Left hindlimb (tissue), 1 donor: ENCODE measurements at places on chromosomes 11 and 22.
A peak's percentile ranks its signal among the peaks of the same experiment; 100 is the strongest.

- no peak for DNase-seq
Measured at GRCh38 chr11:67605231-67606011, 1.3 kb upstream of the NDUFV1 start.

GRCh38 chr11:73680687-73681086 is 34.3 kb downstream of the PLEKHB1 start:
- no peak for DNase-seq

DNA sequence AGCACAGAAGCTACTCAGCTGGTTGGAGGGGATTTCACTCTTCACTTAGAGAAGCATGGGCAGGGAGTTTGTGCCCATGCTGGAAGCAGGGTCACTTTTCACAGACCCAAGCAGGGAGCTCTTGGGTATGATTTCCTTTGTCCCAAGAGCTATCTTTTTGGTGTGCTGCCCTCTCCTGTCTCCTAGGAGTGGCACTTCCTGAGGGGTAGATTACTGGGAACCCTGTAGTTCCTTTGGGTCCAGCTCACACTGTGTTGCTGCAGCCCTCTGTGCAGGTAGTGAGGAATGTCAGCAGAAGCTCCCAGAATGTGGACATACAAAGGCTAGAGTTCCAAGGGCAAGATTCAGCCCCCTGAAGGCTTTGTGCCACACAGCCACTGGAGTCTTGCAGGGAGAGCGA is 537.1 kb upstream of the ANO3 start:
- DNase-seq = no peak

- no peak for DNase-seq
Measured at GRCh38 chr11:27902981-27903624, 202.8 kb upstream of the BDNF start.

- DNase-seq = no peak
Measured at GRCh38 chr22:37681001-37681424, 5.1 kb upstream of the NOL12 start.

DNA sequence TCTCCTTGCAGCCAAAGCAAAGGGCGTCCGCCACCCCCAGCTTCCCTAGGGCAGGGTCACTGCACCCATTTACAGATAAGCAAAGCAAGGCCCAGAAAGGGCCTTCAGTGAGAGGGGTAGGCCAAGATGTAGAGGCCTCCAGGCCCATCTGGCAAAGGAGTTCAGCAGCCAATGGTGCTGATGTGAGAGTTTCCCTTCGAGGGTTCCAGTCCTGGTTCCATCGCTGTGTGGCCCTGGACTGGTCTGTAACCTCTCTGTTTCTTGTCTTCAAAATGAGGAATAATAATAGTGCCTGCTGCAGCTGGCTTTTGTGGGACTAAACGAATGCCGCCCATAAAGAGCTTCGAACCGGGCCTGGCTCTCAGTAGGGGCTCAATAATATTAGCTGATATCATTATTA is 4.0 kb downstream of the ELFN2 start:
- DNase-seq = no peak

DNA sequence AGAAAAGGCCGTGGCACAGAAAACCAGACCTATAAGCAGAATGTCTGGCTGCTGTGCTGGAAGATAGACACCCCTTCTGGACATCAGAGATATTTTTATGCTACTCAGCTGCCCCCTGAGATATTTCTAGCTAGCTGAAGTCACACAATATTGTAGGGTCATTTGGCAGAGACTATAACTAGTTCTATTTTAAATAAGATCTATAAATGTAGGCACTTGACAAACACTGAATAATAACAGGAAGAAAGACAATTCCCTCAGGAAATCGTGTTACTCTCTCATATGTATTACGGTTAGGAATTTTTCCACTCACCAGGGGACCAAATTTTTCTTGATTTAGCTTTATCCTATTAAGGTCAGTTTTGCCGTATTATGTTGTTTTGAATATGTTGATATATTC is 845.4 kb downstream of the OPCML start:
- DNase-seq = no peak

DNA sequence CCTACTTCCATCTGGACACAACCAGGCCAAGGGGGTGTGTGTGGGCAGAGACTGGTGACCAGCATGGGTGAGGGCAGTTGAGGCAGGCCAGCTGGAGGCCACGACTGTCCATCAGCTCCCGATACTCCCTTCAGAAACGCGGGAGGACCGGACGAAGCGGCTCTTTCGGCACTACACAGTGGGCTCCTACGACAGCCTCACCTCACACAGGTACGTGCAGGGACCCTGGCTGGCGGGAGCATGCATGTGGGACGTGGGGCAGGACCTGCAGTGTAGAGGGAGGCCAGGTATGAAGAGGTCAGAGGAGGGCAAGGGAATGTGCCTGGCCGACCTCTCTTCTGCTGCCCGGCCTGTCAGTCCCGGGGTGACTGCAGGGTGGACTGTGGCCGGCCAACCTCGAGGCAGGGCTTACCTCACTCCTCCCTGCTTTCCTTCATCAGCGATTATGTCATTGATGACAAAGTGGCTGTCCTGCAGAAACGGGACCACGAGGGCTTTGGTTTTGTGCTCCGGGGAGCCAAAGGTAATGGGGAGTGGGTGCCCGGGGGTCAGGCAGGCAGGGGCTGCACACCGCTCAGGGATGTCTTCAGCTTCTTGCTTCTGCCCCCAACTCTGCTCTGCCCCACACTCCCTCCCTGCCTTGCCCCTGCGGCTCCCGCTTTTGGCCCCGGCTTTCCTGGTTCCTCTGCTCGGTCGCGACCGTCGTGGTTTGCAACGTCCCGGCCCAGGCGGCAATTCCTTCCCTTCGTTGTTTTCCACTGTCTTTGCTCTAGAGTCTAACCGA is 31.3 kb downstream of the SHANK3 start:
- DNase-seq = peak; percentile 21

DNA sequence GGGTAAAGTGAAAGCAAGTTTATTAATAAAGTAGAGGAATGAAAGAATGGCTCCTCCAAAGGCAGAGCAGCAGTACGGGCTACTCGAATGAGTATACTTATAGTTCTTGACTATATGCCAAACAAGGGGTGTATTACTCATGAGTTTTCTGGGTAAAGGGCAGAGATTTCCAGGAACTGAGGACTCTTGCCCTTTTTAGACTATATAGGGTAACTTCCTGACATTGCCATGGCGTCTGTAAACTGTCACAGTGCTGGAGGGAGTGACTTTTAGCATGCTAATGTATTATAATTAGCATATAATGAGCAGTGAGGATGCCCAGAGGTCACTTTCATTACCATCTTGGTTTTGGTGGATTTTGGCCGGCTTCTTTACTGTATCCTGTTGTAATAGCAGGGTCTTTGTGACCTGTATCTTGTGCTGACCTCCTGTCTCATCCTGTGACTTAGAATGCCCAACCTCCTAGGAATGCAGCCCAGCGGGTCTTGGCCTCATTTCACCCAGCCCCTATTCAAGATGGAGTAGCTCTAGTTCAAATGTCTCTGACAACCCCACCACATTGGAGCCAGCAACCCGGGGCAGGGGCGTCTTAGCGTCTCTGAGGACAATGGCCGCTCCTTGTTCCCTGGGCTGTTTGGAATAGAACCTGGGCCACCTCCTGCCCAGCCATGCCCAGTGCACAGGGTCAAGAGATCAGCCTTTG is 34.9 kb upstream of the CD82 start:
- DNase-seq = no peak

DNA sequence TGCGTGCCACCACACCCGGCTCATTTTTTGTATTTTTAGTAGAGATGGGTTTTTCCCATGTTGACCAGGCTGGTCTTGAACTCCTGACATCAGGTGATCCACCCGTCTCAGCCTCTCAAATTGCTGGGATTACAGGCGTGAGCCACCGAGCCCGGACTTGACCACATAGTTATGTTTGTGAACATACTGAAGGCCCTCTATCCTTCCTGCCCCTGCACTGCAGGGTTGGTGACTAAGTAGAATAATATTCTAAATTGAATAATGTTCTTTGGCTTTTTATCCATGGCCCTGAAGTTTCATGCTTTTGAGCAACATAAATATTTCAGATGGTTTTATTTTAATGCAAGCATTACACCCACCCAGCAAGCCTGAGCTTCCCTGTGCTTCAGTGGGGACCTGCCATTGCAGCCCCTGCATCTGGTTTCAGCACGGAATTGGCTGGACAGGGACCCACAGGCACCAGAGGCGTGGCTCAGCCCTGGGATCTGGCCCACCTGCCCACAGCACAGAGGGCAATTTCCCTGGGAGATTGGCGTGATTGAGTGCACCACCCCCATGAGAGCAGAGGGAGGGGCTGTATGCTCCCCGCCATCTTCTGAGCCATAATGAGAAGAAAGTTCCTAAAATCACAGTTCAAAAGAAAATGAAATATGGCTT is 460.5 kb downstream of the BRD1 start:
- no peak for DNase-seq

DNA sequence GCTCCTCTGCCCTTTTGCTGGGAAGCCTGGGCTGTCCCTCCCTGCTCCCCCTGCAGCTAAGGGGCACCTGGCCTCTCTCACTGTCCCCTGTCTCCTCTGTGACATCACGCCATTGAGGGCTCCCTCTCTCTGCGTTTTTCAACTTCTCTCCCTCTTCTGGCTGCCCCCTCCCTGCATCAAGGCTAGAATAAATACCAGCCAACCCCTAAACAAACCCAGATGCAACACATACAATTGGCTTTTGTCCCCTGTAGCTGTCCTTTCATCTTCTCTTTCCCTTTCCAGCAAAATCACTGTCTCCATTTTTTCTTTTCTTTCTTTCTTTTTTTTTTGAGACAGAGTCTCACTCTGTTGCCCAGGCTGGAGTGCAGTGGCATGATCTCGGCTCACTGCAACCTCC is 3.3 kb upstream of the MIEF1 start:
- DNase-seq = no peak

GRCh38 chr11:14417186-14417585 is 58.2 kb upstream of the RRAS2 start:
- no peak for DNase-seq

GRCh38 chr11:66696146-66696545 is 18.5 kb upstream of the RBM4B start:
- no peak for DNase-seq

GRCh38 chr11:66800720-66801428 is 42.4 kb upstream of the RCE1 start:
- DNase-seq = no peak

DNA sequence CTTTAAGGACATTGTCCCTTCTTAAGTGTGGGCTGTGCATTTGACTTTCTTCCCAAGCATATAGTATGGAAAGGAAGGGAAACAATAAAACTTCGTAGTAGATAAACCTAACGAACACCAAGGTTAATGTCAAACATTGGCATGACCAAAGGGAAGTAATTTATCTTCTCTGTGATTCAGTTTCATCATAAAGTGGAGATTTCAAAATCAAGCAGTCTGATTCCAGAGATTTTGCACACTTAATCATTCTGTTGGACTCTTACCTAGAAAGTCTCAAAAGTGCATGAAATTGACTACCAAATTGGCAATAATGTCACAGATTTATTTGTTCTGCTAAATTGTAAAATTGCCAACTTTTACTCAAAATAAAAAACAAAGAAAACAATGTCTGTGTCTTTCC is 559.7 kb downstream of the JRKL start:
- no peak for DNase-seq

DNA sequence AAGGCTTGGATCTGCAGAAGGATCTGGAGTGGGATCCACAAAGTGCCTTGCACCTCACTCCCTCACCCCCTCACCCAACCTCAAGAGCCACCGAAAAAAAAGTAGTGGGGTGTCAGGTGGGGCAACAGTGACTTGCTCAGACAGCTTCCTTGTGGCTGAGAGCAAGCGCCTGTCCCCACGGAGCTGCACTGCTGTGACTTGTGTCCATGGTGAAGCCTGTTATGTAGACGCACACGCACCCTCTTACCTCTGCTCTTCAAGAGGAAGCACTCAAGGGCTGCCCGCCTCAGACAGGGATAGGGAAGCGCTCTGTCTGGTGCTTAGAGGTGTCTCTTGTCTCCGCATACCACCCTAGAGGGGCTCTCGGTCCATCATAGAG is 1.2 kb downstream of the DRD2 start:
- DNase-seq = no peak

GRCh38 chr11:68107689-68108088 is 13.5 kb downstream of the CHKA start:
- no peak for DNase-seq

DNA sequence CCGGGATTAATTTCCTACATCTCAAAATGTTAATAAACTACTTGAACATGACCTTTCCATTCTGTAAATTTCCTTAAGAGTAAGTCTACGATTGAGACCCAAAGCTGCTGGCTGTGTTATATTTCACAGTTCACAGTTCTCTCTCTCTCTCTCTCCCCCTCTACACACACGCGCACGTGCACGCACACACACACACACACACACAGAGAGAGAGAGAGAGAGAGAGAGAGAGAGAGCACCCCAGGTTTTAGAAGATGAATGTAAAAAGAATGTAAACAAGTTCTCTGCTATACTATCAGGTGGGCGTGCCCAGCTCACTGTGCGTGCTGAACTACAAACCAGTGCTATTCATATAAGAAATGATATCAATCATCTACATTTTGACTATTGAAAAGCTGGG is 3.3 kb downstream of the BDNF start:
- no peak for DNase-seq

DNA sequence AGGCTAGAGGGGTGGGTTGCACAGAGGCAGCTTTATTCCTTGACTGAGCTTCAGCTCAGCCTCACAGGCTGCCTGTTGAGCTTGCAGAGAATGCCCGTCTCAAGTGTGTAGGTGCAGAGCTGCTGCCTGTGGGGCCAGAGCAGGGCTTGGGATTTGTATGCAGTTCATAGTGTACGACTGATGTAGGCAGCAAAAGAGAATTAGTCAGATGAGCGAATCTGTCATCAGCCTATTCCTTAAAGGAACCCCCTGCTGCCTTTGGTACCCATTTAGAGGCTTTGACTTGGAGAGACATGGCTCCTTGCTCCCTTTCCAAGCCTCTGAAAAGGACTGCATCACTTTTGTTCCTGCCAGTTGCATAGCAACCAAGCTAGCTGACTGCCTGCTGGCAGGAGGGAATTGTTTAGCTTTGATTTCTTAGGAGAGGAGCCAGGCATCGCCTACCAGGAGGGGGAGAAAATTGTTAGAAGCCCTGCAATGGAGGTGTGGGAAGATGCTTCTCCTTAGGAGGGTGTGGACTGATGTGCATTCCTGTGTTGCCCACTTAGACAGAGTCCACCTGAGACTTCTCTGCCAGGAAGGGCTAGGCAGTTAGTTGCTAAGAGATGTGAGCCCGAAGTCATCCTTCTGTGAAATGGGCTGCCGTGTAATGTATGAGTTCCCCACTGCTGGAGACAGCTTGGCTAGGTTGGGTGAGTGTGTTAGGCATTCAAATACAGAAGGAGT is 10.9 kb downstream of the ACO2 start:
- DNase-seq = peak; percentile 49

DNA sequence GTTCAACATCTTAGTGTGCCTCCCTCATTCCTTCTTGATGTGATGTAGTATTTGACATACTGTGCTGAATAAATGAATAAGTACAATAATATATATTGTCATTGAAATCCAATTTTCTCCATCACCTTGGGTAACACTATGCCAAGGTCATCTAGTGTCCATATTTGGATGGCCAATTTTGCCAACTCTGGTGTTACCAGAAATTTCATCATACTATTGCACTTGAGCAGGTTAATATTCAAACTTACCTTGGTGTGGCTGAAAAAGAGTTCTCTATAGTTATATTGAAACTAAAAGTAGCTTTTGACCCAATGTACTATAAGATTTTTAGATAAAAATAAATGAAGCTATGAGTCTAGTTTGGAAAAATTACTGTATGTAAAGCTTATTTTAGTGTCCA is 98.2 kb upstream of the SLC6A5 start:
- DNase-seq = no peak
